ENCODE measurements at places on chromosomes 11 and 22.

DNA sequence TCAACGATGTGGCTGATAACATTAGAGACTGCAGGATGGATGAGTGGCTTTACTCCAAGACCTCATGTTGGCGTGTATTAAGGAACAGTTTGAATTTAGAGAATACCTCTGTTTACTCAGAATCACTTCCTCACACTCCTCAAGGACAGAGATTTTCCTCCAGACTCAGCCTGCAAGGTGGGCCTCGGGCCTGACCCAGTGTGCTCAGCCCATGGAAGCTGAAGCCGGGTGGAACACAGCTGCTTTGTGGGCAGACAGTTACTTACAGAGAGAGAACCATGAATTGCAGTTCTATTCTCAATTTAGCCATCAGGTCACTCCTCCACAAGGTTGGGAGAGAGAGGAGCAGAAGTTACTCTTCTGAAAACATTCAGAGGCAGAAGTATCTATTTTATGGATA is 135.8 kb downstream of the SNX19 start:
- DNase-seq = no peak

- DNase-seq = no peak
Observed at GRCh38 chr11:75031224-75031753, 42.6 kb downstream of the NEU3 start.

GRCh38 chr11:127345819-127346459 is 345.4 kb upstream of the KIRREL3 start:
- DNase-seq = peak; percentile 19

DNA sequence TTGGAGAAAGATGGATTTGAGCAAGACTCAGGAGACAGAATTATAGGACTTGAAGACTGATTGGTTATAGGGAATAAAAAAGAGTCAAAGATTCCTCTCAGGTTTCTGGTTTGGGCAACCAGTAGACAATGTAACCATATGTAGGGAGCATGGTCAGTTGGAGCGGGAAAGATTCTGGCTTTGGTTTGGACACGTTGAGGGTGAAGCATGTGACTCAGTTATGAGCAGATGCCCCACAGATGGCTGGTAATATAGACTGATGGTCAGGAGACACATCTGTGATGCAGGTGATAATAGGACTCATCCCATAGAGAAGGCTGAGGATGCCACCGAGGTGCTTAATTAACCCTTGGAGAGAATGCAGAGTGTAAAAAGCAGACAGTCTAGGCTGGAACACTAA is 132.1 kb downstream of the CD44 start:
- no peak for DNase-seq

GRCh38 chr11:5541427-5541826 is 6.9 kb downstream of the OR52H1 start:
- no peak for DNase-seq

DNA sequence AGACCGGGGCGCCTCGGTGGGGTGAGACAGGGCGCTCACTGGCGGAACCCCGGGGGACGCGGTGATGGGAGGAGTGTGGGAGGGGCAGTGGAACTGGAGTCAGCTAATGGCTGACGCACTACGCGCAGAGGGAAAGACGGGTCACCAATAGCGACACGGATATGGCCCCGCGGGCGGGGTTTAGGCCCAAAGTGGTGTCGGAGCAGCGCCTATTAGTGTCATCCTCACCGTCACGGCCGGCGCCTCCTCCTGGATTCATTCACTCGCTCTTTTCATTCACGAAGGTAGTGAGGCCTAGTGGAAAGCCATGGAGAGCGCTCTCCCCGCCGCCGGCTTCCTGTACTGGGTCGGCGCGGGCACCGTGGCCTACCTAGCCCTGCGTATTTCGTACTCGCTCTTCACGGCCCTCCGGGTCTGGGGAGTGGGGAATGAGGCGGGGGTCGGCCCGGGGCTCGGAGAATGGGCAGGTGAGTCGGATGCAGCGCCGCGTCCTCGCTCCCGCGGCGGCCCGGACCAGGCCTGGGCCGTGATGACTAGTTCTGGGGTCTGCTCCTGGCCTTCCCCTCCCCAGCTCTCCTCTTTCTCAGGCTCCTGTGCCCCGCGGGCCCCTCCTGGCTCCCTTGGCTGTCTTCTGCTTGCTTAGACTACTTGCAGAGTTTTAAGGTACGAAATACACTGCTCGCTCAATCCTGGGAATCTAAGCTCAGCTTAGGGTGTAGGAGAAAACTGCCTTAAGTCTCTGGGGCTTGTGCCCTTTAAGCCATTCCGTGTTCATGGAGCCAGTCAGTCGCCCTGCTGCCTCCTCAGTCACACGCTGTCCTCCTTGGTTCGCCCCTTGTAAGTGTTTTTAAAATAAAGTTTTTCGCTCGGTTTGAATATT is at the start of gene HSD17B12:
Gene HSD17B12 (plus strand): TSS at position 218 of the 880 bp plus-strand sequence. CDS start 90 bp downstream, at position 308.
- DNase-seq = peak; percentile 98

- DNase-seq = no peak
Observed at GRCh38 chr11:76577226-76577920, 93.2 kb downstream of the LRRC32 start.

GRCh38 chr11:60513496-60514460 is 1.4 kb upstream of the MS4A13 start:
- DNase-seq = no peak

- DNase-seq = no peak
Observed at GRCh38 chr11:2911088-2911784, 18.0 kb downstream of the PHLDA2 start.

GRCh38 chr22:27802346-27803073 is 954 bp upstream of the MN1 start:
- DNase-seq = no peak

DNA sequence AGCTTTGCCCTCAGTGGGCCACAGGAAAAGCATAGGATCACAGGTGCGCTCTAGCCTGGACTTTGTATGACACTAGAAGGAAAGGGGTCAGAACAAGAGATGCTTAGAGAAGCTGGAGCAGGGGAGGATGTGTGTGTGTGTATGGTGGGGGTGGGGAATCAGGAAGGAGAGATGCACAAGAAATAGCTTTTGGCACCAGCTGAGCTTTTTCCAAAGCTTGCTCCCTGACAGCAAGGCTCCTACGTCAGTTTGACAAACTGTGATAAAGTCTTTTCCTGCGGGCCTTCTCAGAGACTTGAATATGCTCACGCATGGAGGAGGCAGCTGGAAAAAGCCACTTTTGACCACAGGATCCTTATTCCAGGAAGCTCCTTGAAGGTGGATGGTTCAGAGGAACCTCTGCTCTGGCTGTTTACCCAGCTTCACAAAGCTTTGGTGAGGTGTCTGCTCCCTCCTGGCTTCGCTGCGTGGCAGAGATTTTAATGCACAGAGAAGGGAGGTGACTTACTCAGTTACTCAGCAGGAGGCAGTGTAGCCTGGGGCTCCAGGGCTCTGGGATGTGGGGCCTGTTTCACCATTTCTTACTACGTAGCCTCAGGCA is 3.9 kb downstream of the CDC42EP1 start:
- no peak for DNase-seq

GRCh38 chr11:130859886-130860285 is 56.4 kb downstream of the SNX19 start:
- no peak for DNase-seq

GRCh38 chr11:24155792-24156191 is 341.1 kb upstream of the LUZP2 start:
- no peak for DNase-seq

DNA sequence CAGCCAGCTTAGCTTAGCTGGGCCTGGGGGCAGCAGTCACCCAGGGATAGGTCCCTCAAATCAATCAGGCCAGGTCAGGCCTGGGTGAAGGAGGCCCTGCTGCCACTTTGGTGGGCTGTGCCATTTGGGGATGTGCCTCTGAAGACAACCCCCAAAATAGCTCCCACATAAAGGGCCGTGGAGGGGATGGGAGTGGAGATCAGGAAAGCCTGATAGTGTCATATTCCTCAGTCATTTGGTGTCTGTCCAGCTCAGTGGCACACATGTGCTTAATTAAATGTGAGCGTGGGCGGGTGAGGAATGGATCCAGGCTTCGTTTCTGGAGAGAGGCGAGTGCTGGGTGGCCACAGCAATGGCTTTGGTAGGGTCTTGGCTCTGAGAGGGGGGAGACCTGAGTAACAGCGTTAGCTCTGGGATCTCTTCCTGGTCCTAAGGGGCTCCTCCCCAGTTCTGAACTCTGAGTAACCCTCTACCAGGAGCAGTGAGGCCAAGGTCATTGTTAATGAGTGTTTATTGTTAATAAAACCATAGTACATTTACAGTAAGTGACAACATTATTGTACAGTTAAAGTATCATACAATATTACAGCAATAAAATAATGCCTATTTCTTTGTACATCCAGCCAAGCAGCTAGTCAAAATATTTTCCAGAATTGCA is 45.2 kb downstream of the NAT10 start:
- DNase-seq = no peak

GRCh38 chr11:94400839-94401772 is at the start of gene GPR83:
TSS of gene GPR83 (minus strand) at chr11:94401419. CDS start at chr11:94401247, 172 bp downstream.
- no peak for DNase-seq

DNA sequence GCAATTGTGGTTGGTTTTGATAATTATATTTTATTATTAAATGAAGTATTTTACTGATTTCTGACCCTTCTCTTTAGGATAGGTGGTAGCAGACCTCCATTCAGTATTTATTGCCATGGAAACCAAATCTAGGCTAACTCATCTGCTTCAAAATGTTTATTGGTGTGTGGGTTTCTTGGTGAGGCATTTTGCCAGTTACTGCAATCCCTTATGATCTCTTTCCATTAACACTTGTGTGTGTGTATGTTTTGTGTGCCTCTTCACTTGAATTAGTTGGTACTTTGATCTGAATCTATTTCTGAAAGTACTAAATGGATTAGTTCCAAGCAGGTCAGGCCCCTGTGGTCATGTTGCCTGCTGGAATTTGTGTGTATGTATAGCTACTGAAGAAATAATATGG is 184.4 kb upstream of the C11orf87 start:
- no peak for DNase-seq

- DNase-seq = no peak
Observed at GRCh38 chr22:44249376-44250147, 63.2 kb downstream of the SHISAL1 start.

- DNase-seq = no peak
Observed at GRCh38 chr22:37230673-37231405, 13.2 kb downstream of the RAC2 start.

- no peak for DNase-seq
Observed at GRCh38 chr11:73429121-73429750, 53.0 kb downstream of the RELT start.

GRCh38 chr11:95850137-95850536 is 59.8 kb downstream of the CEP57 start:
- no peak for DNase-seq

DNA sequence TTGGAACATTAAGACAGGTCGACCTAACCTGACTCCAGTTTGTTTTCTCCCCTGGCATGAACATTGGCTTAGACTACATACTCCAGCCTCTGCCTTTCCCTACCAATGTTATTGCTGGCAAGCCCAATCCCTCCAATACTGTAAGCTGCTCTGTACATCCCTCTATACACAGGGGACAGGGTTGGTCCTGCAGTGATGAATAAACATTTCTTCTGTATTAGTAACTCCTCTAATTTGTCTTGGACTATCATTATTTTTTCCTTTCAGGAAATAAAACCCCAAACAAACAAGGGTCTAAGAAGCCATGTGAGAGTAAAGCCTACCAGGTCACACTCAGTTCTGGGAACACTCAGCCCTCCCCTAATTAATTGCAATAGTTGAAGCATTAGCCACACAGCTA is 35.1 kb upstream of the FJX1 start:
- DNase-seq = no peak

GRCh38 chr11:114705280-114706024 is 27.1 kb downstream of the NXPE2 start:
- peak; percentile 33 for DNase-seq

DNA sequence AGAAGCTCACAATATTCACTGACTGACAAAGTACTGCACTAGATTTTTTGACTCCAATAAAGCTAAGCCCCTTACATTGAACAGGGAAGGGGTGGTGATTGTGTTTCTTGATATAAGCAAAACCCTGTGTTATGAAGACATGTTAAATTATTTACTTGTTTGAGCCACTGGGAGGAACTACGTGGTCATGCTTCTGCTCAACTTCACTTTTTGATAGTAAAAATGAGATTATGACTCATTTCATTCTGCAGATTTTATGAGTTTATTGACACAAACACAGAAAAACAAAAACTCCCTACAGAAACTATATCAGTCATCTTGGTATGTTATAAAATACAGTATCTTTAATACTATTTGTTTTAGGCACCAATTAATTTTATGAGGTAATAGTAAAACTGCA is 124.7 kb downstream of the CADM1 start:
- no peak for DNase-seq
